Small intestine (tissue), 16 donors: ENCODE measurements at places on chromosomes 6 and 20.

DNA sequence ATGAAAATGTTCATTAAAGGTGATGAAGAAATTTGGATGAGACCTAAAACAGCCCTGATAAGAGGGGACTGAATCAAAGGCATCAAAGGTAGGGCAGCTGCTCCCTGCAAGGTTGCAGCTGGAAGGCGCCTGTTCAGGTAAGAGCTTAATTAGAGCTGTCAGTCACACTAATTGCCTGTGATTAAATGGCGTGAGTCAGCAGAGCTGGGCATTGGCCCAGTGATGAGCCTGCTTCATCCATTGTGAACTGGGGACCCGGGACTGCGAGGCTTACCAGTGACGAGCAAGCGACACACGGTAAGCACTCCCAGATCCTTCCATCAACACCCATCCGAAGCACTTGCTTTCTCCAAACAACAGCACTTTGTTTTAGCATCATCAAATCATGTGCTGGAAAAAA is 621.5 kb upstream of the CDH4 start:
- no peak for DNase-seq

- DNase-seq = no peak
Measured at GRCh38 chr6:69954733-69955132, 88.4 kb downstream of the COL19A1 start.

DNA sequence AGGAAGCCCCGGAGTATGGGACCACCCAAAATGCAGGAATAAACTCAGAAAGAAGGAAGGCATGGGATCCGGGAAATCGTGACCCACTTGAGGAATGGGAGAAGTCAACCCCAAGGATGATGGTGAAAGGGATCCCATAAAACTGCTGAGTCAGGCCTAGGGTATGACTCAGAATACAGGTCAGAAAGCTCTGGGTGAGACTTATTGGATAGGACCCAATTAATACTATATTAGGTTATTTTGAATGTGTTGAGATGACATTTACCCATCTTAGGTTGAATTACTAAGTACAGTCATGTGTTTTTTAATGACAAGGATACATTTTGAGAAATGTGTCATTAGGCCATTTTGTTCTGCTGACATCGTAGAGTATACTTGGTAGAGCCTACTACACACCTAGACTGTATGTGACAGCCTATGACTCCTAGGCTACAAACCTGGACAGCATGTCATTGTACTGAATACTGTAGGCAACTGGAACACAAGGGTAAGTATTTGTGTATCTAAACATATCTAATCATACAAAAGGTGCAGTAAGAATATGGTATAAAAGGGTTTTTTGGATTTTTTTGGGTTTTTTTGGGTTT is 17.1 kb upstream of the HIVEP1 start:
- no peak for DNase-seq

GRCh38 chr6:109853426-109853825 is 124.7 kb upstream of the GPR6 start:
- no peak for DNase-seq

DNA sequence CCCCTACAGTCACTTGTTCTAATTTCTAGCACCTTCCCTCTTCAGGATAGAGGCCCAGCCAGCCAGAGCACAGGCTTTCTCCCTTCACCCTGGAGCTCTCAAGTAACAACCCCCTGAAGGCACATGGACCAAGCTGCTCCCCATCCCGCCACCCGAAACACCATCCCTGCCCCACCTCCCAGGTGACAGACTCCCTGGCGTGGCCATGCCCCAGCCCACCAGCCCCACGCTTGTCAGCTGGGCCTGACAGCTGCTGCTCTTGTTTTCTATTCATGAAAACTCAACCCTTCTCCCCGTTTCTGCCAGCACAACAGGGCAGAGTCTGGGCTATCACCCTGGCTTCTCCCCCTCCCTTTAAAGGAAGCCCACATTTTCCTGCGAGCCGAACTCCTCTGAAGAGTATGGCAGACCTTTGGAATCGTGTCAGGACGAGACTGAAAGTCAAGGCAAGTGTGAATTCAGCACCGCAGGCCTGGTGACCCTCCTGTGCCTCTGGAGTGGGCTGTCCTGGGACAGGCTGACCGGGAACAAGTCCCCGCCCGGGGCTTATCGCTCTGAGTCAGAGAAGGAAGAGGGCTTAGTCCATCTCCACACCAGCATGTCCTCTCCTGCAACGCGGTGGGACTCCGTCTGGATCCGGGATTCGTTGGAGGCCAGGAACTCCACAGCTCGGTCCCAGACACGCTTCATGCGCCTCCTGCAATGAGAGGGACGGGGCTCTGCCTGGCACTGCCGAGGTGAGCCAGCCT is 16.7 kb downstream of the LEMD2 start:
- DNase-seq = no peak

GRCh38 chr20:20546402-20546801 is 166.0 kb downstream of the RALGAPA2 start:
- peak; percentile 46 for DNase-seq

GRCh38 chr20:45970646-45971424 is 1.2 kb downstream of the ZNF335 start:
- DNase-seq = peak; percentile 45

DNA sequence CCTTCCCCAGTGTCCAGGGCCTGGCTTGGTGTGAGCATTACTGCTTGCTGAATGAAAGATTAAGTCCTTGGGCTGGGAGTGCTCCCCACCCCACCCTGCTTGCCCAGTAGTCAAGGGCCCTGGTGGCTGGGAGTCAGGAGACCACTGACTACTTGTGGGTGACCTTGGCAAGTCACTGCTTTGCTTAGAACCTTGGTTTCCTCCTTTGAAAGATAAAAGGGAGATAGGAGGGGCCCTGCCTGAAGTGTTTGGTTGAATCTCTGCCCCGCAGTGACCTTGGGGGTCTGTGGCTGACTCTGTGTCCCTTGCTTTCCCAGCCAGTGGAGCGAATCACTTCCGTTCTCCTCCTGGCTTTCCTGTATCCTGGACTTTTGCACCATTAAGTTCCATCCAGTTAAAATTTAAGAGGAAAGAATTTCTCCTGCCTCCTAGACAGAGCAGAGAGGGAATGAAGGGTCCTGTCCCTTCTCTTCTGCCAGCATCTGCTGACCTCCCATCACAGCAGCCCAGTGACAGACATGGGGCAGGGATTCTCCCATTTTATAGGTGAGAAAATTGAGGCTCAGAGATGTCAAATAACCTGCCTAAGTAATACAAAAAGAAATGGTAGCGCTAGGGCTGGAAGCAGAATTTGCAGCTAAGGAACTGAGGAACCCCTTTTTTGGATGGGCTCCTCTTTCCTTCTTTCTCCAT is 3.5 kb upstream of the EPB41L1 start:
- peak; percentile 43 for DNase-seq

DNA sequence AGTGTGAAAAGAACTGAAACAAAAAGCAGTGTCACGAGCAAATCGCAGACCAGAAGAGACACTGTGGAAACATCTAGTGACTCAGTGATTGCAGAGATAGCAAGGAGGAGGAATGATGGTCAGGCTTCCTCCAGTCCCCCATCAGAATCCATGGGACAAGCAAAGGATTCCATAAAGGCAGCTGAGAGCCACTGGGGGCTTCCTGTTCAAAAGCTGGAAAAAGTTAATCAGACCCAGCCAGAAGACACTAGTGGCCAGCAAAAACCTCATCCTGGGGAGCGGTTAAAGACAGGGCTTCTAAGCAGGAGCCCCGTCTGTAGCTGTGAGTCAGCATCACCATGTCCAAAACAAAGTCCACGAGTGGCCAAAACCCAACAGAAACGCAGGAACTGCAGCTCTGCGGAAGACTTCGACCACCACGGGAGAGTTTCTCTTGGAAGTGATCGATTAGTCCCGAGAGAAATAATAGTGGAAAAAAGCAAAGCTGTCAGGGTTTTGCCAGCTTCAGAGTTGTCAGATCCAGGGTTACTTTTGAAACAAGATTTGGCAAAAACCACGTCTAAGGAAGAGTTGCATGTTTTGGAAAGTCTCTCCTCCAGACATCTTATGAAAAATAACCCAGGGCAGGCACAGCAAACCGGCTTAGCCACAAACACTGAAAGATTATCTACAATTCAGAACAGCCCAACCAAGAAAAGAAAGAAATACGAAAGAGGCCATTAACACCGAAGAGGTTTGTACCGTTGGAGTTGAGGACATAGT is 51.0 kb downstream of the JAG1 start:
- no peak for DNase-seq

- DNase-seq = no peak
Measured at GRCh38 chr6:22057962-22058361, 238.9 kb downstream of the PRL start.

- no peak for DNase-seq
Measured at GRCh38 chr6:119190176-119190575, 111.7 kb upstream of the FAM184A start.

DNA sequence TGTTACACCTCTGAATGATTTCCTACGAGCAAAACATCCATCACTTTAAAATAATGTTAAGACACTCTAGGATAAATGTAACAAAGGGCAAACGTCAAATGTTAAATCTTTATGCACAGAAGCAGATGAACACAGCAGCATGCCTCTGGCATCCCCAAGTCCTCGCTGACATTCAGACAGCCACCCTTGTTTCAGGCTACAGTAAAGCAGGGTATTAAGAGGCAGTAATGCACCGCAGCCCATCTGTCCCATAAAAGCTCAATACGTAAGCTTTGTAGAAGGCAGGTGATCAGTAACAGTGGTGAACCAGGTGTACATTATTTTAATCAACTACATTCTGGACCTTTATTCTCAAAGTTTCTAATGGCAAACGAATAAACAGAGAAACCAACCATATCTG is 64.8 kb downstream of the PPP1R3G start:
- DNase-seq = no peak

GRCh38 chr20:16613954-16614353 is 40.7 kb upstream of the KIF16B start:
- DNase-seq = no peak

GRCh38 chr6:14968056-14968637 is 277.7 kb upstream of the JARID2 start:
- DNase-seq = peak; percentile 30

DNA sequence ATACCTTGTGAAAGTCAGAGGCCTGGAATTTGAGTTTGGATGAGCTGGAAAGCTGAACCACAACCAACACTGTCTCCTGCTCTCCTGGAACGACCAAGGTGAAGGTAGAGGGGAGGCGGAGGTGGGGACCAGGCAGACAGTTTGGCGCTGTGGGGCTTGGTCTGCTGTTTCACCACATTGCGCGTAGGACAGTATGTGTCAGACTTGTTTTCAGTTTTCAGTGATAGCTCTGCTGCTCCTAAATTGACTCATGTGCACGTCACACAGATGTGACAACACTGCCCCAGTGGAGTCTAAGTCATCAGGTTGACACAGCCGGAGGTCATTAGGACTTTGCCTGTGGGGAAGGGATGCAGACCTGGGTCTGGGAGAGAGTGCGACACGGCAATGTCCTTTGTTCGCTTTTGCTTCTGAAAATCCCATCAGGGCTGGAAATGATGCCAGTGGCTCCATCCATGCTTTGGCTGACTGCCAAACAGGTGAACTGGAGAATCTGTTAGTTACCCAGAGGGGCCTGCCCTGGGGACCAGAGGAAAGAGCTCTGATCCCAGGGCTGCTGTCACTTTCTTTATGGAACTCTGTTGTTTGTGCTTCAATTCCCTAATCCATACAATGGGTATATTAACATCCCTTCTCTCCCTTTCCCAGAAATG is 255.5 kb downstream of the CDC5L start:
- no peak for DNase-seq

- DNase-seq = no peak
Measured at GRCh38 chr6:128509709-128510108, 10.7 kb downstream of the PTPRK start.

GRCh38 chr20:35283441-35284266 is 918 bp downstream of the EIF6 start:
- DNase-seq = no peak

- peak; percentile 31 for DNase-seq
Measured at GRCh38 chr6:41463062-41463930, 82.9 kb upstream of the FOXP4 start.

GRCh38 chr6:41471064-41471895 is 74.9 kb upstream of the FOXP4 start:
- no peak for DNase-seq

DNA sequence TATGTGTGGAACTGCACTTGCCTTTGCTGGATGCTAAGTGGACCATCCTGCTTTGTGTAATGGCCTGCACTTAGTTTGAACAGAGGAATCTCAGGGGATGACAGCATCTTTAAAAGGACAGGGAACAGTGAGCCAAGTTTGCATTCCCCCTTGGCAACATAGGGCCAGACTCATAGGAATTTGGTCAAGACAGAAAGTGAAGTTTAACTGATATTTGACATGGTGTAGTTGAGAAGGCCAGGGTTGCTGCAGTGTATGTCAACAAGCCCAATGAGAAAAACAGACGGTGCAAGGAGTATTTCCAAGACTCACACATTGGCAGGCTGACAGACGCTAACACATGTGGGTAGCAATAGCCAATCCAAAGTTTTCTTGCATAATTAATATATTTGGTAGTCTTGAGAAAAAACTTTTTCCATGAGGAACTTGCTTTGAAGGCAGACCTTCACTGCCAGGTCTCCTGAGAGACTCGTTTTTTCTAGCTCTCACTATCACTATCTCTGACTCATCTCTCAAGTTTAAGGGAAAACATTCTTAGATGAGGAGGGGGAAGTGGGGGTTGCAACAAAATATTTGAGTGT is 213.8 kb downstream of the IBTK start:
- no peak for DNase-seq

- DNase-seq = no peak
Measured at GRCh38 chr20:44543358-44543757, 21.5 kb upstream of the SERINC3 start.

GRCh38 chr6:100726666-100727065 is 154.5 kb downstream of the ASCC3 start:
- no peak for DNase-seq

DNA sequence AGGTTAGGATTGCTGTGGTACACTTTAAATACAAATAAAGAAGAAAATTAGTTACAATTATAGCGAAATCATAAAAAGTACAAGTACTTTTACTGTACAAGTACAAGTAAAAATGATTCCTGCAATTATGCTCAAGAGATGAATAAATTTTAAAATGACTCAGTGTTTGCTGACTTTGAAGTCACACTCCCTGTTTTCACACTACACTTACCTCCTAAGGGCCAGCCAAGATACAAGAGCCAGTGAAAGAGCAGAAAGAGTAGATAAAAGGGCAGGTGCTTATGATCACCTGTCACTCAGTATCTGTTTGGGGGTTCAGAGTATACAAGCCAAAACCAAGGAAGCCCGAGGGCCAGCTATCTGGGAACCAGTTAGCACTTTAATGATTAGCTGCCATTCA is 41.0 kb upstream of the COL21A1 start:
- DNase-seq = no peak
